HepG2 (cell line): ENCODE measurements at places on chromosomes 12 and 14. TPM values are rescaled to one million over a fixed set of nuclear protein-coding genes. Genes with fewer than 3 reads are reported as not detected.

DNA sequence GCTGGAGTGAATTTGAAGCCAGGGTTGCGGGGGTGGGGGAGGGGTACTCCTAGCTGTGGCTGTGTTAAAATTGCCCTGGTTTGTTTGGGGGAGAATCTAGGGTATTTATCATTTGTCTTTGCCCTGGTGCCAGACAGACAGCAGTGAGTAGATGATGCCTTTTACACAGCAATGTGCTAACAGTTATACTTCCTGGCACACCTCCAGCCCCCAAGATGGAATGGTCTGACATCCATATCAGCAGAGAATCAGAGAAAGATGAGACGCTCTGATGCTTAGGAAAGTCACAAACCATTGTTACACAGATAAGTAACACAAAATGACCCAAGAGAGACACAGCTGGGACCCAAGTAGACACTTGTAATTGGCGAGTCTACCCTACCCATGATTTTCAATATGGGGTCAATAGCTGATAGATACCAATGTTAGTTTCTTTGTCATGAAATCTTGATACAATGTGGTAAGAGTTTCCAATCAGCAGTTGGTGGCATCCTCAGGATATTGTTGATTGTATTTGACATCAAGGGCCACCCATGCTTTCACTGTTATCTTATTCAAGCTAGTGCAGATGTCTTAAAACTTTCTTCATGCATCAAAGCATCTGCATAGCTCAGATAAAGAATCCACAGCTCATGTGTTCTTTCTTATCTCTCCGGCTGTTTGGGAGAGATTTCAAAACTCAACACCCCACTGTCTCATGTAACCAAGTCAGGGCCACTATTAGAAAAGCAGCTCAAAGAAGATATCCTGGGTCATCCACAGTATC lies 2.6 kb upstream of the PRKAB1 start:
- no peak for DNase-seq

- DNase-seq, result no peak
Measured at GRCh38 chr12:20339060-20339459, 29.3 kb upstream of the PDE3A start.

Gene OR4K14
- total RNA-seq, result not detected in 2 replicates

DNA sequence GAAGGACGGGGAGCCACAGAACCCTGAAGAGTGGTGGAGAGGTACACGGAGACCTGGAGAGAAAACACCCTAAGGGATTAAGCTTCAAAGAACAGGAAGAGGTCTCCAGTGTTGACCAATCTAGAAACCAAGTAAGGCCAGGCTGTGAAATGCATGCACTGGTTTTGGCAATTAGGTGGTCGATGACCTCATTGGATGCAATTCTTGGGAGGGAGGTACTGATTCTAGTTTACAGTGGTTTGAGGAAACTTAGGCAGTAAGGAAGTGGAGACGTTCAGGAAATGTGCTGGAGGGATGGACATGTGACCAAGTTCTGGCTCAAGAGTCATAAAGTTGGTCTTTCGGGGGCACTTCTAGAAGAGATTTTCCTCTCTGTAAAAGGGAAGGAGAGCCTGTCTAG lies 91.3 kb upstream of the CEP83 start:
- no peak for DNase-seq

GRCh38 chr12:124477107-124477915 lies 90.1 kb downstream of the NCOR2 start:
- no peak for DNase-seq

Gene OVCH1
- total RNA-seq, result not detected in 2 replicates

Gene SLC17A8
- total RNA-seq, result 0.10 and 0.15 TPM in 2 replicates

Gene RBMS2
- total RNA-seq, result 0.53 and 0.81 TPM in 2 replicates

DNA sequence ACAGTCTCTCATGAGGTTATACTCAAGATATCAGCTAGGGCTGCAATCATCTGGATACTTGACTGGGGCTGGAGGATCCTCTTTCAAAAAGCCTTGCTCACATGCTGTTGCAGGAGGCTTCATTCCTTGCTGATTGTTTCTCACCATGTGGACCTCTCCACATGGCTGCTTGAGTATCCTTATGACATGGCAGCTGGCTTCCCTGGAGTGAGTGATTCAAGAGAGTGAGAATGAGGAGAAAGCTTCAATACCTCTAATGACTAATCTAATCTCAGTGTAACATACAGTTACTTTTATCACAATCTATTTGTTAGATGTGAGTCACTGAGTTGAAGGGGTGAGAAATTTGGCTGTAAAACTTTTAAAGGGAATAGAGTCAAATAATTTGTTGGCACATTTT lies 14.4 kb upstream of the SDR39U1 start:
- DNase-seq, result no peak

Gene CEBPE
- total RNA-seq, result 0.11 TPM in 1 of 2 replicates, not detected in the other

Gene SCFD1
- total RNA-seq, result 256 and 318 TPM in 2 replicates

Gene KRT73
- not detected in 2 replicates for total RNA-seq

GRCh38 chr14:50018201-50018932 lies 98.0 kb downstream of the VCPKMT start:
- peak; percentile 83 for DNase-seq

DNA sequence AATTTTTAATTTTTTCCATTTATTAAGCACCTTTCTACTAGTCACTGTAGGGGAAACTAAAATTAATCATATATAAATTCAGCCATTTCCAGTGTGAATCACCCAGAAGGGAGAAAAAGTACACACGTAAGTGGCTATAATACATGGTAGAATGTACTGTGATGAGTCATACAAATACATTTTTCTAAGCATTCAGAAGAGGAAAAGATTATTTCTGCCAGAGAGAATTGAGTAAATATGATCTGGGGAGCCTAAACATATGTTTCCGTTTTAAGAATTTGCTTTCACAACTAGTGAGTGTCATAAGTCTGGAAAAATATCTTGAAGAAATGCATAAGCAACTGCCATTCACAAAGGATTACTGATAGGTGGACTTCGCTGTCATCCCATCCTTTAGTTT lies 102.8 kb downstream of the TGFB3 start:
- no peak for DNase-seq

- DNase-seq, result no peak
Measured at GRCh38 chr12:39617887-39618286, 1.7 kb downstream of the ABCD2 start.

DNA sequence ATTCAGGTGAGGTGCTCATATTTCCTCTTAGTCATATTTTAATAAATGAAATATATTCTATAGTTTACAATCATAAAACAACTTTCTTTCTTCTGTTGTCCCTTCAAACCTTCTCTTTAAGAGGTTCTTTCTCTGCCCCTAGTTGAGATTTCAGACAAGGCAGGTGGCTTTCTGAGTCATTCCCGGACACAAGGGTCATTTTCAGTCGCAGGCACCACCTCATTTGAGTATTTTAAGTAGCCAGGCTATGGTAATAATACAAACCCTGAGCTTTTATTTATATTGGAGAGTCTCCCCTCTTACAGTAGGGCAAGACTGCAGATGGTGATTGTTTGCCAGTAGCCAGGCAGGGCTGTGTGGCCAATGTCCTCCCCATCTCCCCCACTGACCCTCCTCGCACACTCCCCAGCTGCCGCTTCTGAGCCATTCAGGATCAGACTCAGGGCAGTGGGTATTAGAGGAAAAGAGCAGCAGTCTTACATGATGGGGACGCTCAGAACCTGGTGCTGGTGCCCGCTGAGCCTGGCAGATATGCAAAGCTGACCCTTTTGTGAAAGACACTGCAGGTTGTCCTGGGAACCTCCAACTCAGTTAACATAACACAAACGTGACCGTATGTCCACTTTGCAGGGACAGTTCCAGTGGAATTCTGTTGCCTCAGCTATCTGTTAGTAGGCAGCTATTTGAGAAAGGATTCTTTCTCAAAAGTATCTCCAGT lies 101.1 kb upstream of the BCL2L14 start:
- DNase-seq, result no peak

Gene CFAP54
- not detected in 2 replicates for total RNA-seq

Gene FKBP3
- 87.6 and 140 TPM in 2 replicates for total RNA-seq

Gene DDN
- total RNA-seq, result 0.51 and 0.53 TPM in 2 replicates

Gene KLHDC1
- 0.11 TPM in 1 of 2 replicates, not detected in the other for total RNA-seq

DNA sequence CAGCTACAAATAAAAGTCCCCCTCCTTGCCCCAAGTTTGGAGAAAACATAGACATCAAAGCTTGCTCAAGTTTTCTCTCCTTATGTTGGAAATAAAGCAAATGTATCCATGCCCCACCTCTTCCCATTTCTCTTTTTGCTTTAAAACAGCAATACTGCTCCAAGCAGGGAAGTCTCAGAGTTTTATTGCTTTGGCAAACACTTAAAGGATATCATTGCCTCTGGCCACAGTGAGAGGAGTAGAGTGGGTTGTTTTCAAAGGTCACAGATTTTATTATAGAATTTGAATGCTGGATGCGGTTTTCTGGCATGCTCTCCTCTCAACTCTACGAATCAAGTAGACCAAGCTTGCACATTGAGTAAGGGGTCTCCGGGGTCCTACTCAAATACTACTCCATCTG lies 149.7 kb downstream of the TTC7B start:
- no peak for DNase-seq

- no peak for DNase-seq
Measured at GRCh38 chr12:2463719-2464118, 331.1 kb upstream of the FKBP4 start.

- DNase-seq, result no peak
Measured at GRCh38 chr12:9719790-9720189, 13.1 kb downstream of the CLECL1 start.

DNA sequence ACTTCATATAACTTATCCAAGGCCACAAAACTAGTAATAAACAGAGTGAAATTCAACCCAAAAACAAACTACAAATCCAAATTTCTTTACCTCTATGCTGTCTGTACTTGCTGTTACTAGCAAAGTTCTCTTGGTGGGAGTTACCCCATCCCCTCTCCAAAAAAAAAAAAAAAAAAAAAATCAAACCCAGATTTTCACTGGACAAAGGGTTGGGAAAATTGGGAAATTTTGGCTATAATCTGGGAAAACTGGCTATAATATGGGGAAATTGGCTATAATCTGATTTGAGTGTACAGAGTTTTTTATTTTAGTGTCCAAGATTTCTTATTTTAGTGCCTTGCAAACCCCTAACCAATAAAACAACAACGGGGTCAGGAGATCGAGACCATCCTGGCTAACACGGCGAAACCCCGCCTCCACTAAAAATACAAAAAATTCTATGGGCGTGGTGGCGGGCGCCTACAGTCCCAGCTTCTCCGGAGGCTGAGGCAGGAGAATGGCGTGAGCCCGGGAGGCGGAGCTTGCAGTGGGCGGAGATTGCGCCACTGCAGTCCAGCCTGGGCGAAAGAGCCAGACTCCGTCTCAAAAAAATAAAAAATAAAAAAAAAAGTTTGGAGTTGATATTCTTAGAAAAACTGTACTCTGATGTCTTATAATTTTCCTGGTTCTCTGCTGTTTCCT lies 148.4 kb downstream of the CHST11 start:
- DNase-seq, result no peak

DNA sequence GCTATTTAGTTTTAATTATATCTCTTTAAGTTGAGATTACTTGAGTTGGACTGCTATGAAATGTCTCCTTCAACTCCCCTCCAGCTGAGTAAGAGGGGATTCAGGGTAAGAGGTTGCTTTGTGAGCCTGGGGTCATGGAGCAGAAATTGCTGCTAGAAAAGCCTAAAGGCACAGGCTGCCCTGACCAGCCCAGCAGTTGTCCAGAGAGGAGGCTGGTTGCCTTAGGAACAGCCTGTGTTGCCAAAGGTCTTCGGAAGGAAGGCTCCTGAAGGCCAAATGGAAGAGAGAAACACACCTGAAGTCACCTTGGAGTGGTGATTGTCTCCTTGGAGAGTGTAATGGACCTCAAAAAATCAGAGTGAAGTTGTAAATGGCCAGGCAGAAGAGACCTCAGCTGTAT lies 235.5 kb upstream of the PDE3A start:
- no peak for DNase-seq

Gene FOXG1
- total RNA-seq, result not detected in 2 replicates

- DNase-seq, result peak; percentile 71
Measured at GRCh38 chr12:124740691-124741137, 123.0 kb downstream of the SCARB1 start.

Gene RNASE7
- total RNA-seq, result not detected in 2 replicates

Gene DNAAF2
- 13.6 and 17.9 TPM in 2 replicates for total RNA-seq

DNA sequence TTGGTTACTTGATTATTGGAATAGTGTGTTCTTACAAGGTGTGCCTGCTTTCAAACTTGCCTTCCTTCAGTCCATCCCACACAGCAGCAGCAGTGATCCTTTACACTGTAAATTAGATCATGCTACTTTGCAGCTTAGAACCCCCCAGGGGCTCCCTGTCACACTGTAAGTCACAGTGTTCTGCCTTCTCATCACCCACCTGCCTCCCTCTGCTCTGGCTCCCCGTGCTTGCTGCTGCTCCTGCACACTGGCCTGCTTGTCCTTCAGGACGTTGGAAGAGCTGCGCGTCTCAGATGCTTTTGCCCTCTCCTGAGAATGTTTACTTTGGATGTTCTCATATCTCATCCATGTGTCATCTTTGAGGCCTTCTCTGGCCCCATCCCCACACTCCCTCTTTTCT lies 27.3 kb downstream of the ZC3H14 start:
- DNase-seq, result no peak

- DNase-seq, result no peak
Measured at GRCh38 chr12:26281320-26281719, 85.9 kb downstream of the SSPN start.

DNA sequence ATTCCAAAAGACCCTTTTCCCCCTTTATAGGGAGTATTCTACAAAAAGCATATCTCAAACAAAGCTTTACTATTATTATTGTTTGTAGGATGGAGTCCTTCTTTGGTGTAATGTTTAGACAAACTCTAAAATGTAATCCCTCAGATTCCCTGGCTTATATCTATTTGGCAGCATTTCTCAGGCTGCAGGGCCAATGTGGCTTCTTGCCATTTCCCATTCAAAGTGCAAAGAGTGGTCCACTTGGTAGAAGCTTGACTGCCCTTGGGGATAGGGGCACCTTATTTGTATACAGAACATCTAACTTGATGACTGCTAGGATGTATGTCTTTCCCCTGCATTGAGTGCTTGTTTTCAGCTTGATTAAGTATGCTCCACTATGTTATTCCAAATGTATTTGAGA lies 242.7 kb downstream of the PRKD1 start:
- DNase-seq, result no peak

Gene POTEG
- total RNA-seq, result not detected in 2 replicates

DNA sequence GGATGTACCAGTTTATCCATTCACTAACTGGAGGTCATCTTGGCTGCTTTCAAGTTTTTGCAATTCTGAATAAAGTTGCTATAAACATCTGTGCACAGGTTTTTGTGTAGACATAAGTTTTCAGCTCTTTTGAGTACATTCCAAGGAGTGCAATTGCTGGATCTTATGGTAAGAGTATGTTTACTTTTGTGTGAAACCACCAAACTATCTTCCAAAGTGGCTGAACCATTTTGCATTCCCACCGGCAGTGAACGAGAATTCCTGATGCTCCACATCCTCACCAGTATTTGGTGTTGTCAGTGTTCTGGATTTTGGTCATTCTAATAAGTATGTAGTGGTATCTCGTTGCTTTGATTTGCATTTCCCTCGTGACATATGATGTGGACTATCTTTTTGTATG lies 150.5 kb upstream of the BCL2L14 start:
- DNase-seq, result no peak
